ENCODE measurements at places on chromosomes 1 and 21. TPM values are rescaled to one million over a fixed set of nuclear protein-coding genes. Genes with fewer than 3 reads are reported as not detected.
A peak's percentile ranks its signal among the peaks of the same experiment; 100 is the strongest.

Gene ARHGEF11
- 28.3 TPM for total RNA-seq

Gene OR2AK2
- total RNA-seq, result not detected

Gene ESRRG
- total RNA-seq, result 15.8 TPM

Gene TMOD4
- not detected for total RNA-seq

GRCh38 chr1:221945669-221946068 is 203.8 kb upstream of the DUSP10 start:
- no peak overlapping the region for H3K27ac ChIP-seq
- H3K4me1 ChIP-seq, result no peaks in the 10 kb centered on the region
- H3K4me3 ChIP-seq, result no peak overlapping the region
- no peaks in the 10 kb centered on the region for H3K27me3 ChIP-seq
- no peak for DNase-seq

GRCh38 chr1:192539297-192540092 is 36.1 kb upstream of the RGS1 start:
- H3K4me1 ChIP-seq, result peaks cover 17% of the 10 kb centered on the region
- H3K4me3 ChIP-seq, result no peak overlapping the region
- no peaks in the 10 kb centered on the region for H3K27me3 ChIP-seq
- peak; percentile 84 for DNase-seq

- no peaks in the 10 kb centered on the region for H3K27me3 ChIP-seq
- H3K4me3 ChIP-seq, result no peak overlapping the region
- no peak for DNase-seq
- H3K4me1 ChIP-seq, result peaks cover 15% of the 10 kb centered on the region
- H3K27ac ChIP-seq, result peak overlapping the region; percentile 19
Measured at GRCh38 chr1:226656201-226656600, 82.9 kb downstream of the ITPKB start.

GRCh38 chr1:97647776-97648175 is 273.1 kb downstream of the DPYD start:
- no peaks in the 10 kb centered on the region for H3K4me1 ChIP-seq
- no peaks in the 10 kb centered on the region for H3K36me3 ChIP-seq
- no peak overlapping the region for H3K27ac ChIP-seq
- H3K27me3 ChIP-seq, result no peaks in the 10 kb centered on the region
- DNase-seq, result no peak
- no peak overlapping the region for H3K4me3 ChIP-seq

DNA sequence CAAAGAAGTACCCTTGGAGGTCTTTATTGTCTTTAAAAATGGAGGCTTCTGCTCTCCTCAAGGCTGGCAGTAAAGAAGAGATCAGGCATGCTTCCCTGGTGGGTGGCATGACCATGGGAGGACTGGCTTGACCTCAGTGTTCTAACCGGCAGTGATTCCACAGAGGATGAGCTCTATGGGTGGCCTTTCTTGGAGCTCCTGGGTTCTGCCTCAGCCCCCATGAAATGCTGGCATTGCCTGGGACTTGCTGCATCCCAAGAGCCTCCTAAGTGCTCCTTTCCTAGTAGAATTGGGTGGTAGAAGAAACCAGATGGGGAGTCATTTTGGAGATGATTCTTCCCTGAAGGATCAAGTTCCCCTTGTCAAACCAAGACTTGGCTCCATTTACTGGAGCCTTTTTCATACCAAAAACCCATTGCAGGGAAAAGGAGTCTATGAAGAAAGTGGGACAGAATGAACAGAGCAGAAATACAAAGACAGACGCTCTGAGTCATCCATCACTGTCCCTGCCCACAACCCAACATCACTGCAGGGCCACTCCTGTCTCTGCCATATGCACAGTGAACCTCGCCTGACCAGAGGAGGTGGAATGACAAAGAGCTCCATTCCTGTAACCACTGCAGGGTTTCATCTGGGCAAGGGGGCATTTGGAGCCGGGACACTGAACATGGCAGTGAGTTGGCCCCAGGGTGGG is 42.4 kb downstream of the RIMS3 start:
- H3K27me3 ChIP-seq, result peaks cover 4% of the 10 kb centered on the region
- no peaks in the 10 kb centered on the region for H3K36me3 ChIP-seq
- H3K4me3 ChIP-seq, result no peak overlapping the region
- H3K4me1 ChIP-seq, result no peaks in the 10 kb centered on the region
- no peak for DNase-seq

DNA sequence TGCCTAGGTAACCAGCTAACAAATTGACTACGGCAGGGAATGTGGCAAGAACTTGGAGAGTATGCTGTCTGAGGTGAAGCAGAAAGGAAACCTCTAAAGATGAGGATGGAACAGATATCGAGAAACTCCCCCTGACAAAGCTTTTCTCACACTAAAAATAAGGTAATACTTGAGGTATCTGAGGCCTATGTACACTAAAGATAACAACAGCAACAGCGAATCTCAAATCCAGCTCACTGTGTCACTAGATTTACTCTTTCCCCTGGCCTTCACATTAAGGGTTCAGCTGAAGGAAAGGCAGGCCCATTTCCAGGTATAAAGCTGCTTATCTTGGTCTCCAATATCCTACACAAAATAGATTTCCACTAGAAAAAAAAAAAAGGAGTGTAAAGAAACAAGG is 518.0 kb downstream of the KCNT2 start:
- H3K36me3 ChIP-seq, result no peaks in the 10 kb centered on the region
- no peak overlapping the region for H3K4me3 ChIP-seq
- H3K27me3 ChIP-seq, result no peaks in the 10 kb centered on the region
- no peaks in the 10 kb centered on the region for H3K4me1 ChIP-seq
- no peak overlapping the region for H3K27ac ChIP-seq

DNA sequence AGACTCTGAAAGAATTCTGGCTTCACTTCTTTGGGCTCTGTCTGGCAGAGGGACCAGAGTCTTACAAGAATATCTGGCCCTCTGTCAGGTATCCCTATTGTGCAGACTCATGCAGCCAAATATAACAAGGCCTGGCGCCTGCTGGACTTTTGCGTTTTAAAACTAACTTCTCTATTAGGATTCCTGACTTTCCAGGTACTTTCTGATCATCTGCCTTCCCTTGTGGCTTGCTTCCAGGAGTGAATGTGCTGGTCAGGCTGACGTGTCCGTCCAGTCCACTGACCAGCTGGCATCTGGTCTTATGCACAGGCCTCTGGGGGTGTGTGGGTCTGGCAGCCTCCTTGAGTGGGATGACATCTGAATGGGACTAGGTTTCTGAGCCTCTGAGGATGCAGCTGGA is 8.6 kb upstream of the RAB29 start:
- no peak for DNase-seq
- no peaks in the 10 kb centered on the region for H3K27me3 ChIP-seq
- H3K36me3 ChIP-seq, result no peaks in the 10 kb centered on the region
- no peak overlapping the region for H3K4me3 ChIP-seq
- H3K27ac ChIP-seq, result no peak overlapping the region

DNA sequence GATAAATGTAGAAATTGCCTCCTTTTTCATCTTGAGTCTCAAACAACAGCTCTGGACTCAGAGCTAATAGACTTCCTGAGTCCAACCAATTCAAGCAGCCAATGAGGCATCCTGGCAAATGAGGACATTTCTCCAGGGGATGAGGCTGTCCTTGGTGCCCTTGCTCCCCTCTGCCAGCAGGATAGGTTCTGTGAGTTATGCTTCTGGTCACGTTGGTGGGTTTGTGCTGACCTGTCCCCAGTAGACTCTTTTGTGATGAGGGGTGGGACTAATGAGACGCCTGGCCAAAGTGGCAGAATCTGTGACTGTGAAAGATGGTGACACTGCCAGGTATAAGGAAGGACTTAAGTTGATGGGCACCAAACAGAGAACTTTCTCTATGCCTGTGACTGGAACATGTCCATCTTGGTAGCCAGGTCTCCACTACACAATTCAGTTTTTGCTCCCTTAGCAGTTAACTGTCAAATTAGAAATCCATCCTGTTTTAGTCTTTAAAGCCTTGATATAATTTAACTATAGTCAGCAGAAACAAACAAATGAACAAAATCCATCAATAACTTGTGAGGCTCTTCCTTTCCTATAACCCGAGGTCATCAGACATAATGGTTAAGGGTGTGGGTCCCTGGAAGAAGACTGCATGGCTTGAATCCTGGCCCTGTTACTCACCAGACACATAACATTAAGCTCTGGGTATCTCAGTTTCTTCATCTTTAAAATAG is 35.7 kb upstream of the THEM4 start:
- peak overlapping the region; percentile 63 for H3K27ac ChIP-seq
- no peak for DNase-seq
- H3K4me3 ChIP-seq, result no peak overlapping the region
- no peaks in the 10 kb centered on the region for H3K36me3 ChIP-seq

DNA sequence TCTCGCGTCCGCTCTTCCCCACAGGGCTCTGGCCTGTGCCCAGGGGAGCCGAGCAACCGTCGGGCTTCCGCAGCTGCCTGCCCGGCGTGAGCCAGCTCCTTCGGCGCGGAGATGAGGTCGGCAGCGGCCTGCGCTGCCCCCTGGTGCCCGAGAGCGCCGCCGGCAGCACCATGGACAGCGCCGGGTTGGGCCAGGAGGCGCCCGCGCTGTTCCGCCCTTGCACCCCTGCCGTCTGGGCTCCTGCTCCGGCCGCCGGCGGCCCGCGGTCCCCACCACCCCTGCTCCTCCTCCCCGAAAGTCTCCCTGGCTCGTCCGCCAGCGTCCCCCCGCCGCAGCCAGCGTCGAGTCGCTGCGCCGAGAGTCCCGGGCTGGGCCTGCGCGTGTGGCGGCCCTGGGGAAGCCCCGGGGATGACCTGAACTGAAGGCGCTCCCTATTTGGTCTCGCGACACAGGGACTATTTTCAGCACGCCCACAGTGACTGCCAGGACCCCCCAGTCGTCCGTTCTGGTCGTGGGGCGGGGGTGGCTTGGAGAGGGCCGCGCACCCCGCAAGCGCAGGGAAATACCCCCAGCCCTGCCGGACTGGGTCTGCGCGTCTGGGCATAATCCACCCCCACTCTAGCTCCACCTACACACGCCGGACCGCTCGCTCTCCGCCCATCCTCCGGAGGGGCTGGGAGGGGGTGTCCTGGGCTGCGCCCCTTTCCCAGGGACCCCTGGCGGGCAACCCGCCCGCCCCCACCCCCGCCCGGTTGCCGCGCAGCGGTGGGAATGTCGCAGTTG is 1.3 kb downstream of the HES3 start:
- peaks cover 25% of the 10 kb centered on the region for H3K4me1 ChIP-seq
- H3K27ac ChIP-seq, result no peak overlapping the region
- H3K36me3 ChIP-seq, result no peaks in the 10 kb centered on the region
- peaks cover 90% of the 10 kb centered on the region for H3K27me3 ChIP-seq
- DNase-seq, result peak; percentile 95

GRCh38 chr1:84582802-84583587 is 8.8 kb upstream of the CTBS start:
- H3K27me3 ChIP-seq, result no peaks in the 10 kb centered on the region
- H3K4me3 ChIP-seq, result no peak overlapping the region
- no peaks in the 10 kb centered on the region for H3K36me3 ChIP-seq
- peaks cover 9% of the 10 kb centered on the region for H3K4me1 ChIP-seq

DNA sequence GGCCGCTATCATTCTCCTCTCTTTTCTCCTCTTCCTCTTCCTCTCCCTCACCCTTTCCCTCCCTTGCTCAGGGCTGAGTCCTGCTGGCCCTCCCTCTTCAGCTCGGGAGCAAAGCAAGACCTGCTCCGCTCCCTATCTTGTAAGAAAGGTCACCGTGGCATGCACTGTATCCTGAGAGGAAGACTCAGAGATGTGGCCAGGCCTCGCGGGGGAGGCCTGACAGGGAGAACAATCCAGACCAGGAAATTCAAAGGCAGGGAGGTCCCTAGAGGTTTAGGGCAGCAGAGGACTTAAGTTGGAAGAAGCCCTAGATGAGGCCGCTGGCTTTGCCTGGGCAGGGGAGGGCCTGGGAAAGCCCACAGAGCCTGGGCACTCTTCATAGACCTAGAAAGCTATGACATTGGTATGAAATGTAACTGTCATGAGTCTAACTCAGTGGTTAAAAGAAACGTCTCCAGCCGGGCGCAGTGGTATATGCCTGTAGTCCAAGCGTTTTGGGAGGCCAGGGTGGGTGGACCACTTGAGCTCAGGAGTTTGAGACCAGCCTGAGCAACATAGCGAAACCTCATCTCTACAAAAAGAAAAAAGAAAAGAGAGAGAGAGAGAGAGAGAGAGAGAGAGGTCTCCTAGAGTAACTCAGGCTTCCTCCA is 14.6 kb upstream of the PTAFR start:
- no peaks in the 10 kb centered on the region for H3K27me3 ChIP-seq
- no peak overlapping the region for H3K4me3 ChIP-seq
- DNase-seq, result no peak
- no peaks in the 10 kb centered on the region for H3K36me3 ChIP-seq
- no peaks in the 10 kb centered on the region for H3K4me1 ChIP-seq
- H3K27ac ChIP-seq, result no peak overlapping the region

- H3K27me3 ChIP-seq, result no peaks in the 10 kb centered on the region
- H3K4me3 ChIP-seq, result no peak overlapping the region
- H3K27ac ChIP-seq, result no peak overlapping the region
- no peak for DNase-seq
- H3K36me3 ChIP-seq, result no peaks in the 10 kb centered on the region
Measured at GRCh38 chr1:37951041-37951782, 4.4 kb upstream of the INPP5B start.

DNA sequence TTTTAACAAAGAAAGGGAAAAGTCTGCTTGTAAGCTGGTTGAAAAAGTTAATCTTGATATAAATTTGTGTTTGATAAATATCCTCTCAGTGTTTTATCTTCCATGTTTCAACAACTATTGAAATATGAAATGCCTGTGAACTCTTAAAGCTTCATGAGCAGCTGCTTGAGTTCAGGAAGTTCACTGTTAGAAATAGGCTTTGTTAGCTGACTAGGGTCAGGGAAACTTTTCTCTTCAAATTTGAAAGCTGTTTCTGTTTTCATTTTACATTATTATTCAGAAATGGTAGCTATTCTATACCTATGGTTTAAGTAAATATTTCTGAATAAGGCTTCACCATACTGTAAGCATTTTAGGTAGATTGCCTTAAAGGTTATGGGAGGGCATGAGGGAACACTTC is 191.7 kb downstream of the HS2ST1 start:
- H3K27ac ChIP-seq, result peak overlapping the region; percentile 11
- no peak for DNase-seq
- H3K27me3 ChIP-seq, result no peaks in the 10 kb centered on the region
- H3K4me3 ChIP-seq, result no peak overlapping the region

GRCh38 chr1:152869808-152870419 is 8.2 kb upstream of the SMCP start:
- H3K27me3 ChIP-seq, result no peaks in the 10 kb centered on the region
- H3K36me3 ChIP-seq, result no peaks in the 10 kb centered on the region
- H3K4me3 ChIP-seq, result no peak overlapping the region
- H3K4me1 ChIP-seq, result no peaks in the 10 kb centered on the region
- no peak overlapping the region for H3K27ac ChIP-seq
- peak; percentile 43 for DNase-seq

- DNase-seq, result no peak
- H3K4me1 ChIP-seq, result no peaks in the 10 kb centered on the region
- H3K36me3 ChIP-seq, result no peaks in the 10 kb centered on the region
- no peak overlapping the region for H3K27ac ChIP-seq
Measured at GRCh38 chr1:198848649-198849048, 209.8 kb downstream of the PTPRC start.

Measured in hepatocyte (in vitro differentiated cells).